ENCODE measurements at places on chromosomes 2 and 18. TPM values are rescaled to one million over a fixed set of nuclear protein-coding genes. Genes with fewer than 3 reads are reported as not detected.

The PSMA8 gene
- not detected for total RNA-seq

GRCh38 chr18:79693561-79694205 lies 14.1 kb downstream of the CTDP1 start:
- no peaks in the 10 kb centered on the region for H3K27me3 ChIP-seq
- H3K27ac ChIP-seq = no peak overlapping the region
- no peak overlapping the region for H3K4me3 ChIP-seq
- H3K36me3 ChIP-seq = peaks cover 8% of the 10 kb centered on the region

The RTP5 gene
- total RNA-seq = not detected

DNA sequence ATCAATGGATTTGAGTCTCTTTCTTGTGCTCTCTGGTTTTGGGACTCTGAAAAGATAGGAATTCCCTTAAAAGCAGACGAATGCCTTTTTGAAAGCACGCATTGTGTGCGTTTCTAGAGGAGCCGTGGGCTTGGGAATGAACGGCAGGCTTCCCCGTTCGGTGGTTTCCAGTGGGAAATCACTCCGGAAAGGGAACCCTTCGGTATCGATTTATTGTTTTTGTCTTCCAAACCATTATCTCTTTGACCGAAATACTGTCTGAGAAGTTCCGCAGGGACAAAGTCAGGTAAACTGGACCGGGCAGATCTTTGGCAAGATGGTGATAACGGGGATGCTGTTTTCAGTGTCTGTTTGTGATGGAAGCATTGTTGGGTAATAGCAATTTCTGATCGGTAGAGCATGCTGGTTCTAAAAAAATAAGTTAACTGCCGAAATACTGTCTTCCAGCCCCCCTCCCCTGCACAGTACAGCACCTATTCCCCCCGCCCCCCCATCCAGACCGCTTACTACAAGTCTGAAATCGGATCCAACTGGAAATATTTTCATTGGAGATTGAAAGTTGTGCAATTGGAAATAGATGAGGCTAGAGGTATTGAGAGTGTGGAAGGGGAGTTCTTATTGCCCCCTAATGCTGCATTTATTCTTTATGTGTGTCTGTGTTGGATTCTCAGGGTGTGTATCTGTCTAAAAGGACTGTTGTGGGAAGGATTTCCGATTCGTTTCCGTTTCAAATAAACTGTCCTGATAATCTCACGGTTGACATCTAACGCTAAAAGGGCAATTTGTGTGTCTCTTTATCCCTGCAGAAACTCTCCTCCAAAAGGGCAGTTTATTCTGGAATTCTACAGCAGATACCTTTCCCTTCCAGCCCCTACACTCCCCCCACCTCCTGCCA lies 635 bp downstream of the SETBP1 start:
- H3K4me3 ChIP-seq = no peak overlapping the region
- no peaks in the 10 kb centered on the region for H3K4me1 ChIP-seq
- H3K27me3 ChIP-seq = no peaks in the 10 kb centered on the region

The LIMS4 gene
- total RNA-seq = 1.1 TPM

GRCh38 chr2:170141865-170142264 lies 36.1 kb upstream of the MYO3B start:
- H3K27me3 ChIP-seq = no peaks in the 10 kb centered on the region
- no peaks in the 10 kb centered on the region for H3K36me3 ChIP-seq
- no peak overlapping the region for H3K4me3 ChIP-seq
- no peak for DNase-seq
- H3K27ac ChIP-seq = no peak overlapping the region

GRCh38 chr2:23711979-23712755 lies 214.8 kb downstream of the ATAD2B start:
- no peaks in the 10 kb centered on the region for H3K27me3 ChIP-seq
- no peaks in the 10 kb centered on the region for H3K4me1 ChIP-seq
- H3K27ac ChIP-seq = no peak overlapping the region

DNA sequence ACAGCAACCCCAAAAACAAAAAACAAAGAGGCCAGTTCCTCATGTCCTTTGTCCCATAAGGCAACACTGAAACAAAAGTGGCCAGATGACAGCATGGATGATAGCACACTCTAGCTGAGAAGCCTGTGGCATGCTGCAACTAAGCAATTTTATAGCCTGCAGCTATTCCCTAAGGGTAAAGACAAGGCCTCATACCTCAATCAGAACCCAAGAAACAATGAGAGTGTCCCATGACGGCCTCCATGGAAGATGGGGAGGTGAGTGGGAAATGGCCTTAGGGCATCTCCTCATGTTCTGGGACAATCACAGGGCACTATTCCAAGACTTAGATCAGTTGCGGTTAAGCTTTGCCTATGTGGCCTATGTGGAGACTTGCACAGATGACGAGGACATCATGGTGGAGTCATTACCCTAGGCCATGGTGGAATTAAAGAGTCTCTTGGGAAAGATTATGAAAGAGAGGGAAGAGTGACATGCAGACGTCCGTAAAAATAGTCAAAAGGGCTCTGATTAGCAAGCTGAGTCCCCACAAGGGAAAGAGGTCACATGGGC lies 103.1 kb downstream of the INO80D start:
- no peaks in the 10 kb centered on the region for H3K4me1 ChIP-seq
- H3K4me3 ChIP-seq = no peak overlapping the region
- DNase-seq = no peak
- H3K27ac ChIP-seq = no peak overlapping the region

Data from HCT116 (cell line).